ENCODE measurements at places on chromosomes 4 and X. TPM values are rescaled to one million over a fixed set of nuclear protein-coding genes. Genes with fewer than 3 reads are reported as not detected.

SPATA4 gene
- total RNA-seq, result 0.52 TPM

SMIM10 gene
- total RNA-seq, result 2.1 TPM

TMEM144 gene
- total RNA-seq, result 2.6 TPM

TCEAL2 gene
- total RNA-seq, result not detected
